Hematopoietic multipotent progenitor cell treated with erythropoietin and hydrocortisone succinate and interleukin-3 and kit ligand, for 8 days (in vitro differentiated cells): ENCODE measurements at places on chromosomes 2 and 18.

DNA sequence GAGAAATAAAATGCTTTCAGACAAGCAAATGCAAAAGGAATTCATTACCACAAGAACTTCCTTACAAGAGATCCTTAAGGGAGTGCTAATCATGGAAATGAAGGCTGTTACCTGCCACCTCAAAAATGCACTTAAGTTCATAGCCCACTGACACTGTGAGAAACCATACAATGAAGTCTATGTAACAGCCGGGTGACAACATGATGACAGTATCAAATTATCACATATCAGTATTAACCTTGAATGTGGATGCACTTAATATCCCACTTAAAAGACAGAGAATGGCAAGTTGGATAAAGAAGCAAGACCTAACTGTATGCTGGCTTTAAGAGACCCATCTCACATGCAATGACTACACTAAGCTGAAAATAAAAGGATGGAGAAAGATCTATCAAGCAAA, 403.4 kb upstream of the MC4R start:
- DNase-seq = no peak

DNA sequence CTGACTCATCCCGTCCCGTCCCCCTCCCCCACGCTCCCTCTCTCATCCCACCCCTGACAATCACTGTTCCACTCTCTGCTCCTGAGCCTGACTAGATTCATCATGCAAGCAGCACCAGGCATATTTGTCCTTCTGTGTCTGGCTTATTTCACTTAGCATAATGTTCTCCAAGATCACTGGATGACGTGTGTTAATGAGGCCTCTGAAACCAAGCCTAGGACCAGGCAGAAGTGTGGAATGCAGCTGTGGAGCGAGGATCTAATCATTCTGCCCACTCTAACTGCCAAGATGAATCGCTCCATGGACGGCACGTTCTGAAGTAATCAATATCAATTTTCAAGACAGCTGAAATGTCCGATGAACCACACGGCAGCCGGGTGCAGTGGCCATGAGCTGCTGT, 122.4 kb upstream of the ZNF236 start:
- no peak for DNase-seq

DNA sequence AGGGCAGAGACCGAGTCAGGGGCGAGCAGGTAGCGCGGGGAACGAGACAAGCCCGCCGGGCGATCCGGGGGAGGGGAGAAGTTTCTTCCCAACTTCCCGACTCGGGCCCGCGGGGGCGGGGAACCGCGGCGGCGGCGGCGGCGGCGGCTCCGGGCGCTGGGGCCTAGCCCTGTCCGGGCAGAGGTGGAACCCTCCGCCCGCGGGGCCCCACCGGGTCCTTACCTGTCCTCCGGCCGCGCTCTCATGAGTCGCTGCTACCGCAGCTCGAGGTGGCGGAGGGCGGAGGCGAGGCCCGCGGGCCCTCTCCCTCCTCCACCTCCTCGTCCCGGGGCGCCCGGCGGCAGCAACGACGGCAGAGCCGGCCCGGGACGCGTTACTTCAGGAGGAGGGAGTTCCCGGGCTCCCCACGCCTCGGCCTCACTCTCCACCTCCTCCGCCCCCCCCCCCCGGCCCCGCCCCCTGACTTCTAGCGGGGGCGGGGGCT, at the start of gene YES1:
YES1 (minus strand) TSS at position 351 of the 484 bp plus-strand sequence. CDS start 55,415 bp downstream, outside the sequence.
- peak; percentile 21 for DNase-seq

- no peak for DNase-seq
These were observed 19.5 kb downstream of the ARHGAP15 start for GRCh38 chr2:143148757-143149156.

GRCh38 chr2:182826064-182826463, 40.4 kb downstream of the FRZB start:
- no peak for DNase-seq

DNA sequence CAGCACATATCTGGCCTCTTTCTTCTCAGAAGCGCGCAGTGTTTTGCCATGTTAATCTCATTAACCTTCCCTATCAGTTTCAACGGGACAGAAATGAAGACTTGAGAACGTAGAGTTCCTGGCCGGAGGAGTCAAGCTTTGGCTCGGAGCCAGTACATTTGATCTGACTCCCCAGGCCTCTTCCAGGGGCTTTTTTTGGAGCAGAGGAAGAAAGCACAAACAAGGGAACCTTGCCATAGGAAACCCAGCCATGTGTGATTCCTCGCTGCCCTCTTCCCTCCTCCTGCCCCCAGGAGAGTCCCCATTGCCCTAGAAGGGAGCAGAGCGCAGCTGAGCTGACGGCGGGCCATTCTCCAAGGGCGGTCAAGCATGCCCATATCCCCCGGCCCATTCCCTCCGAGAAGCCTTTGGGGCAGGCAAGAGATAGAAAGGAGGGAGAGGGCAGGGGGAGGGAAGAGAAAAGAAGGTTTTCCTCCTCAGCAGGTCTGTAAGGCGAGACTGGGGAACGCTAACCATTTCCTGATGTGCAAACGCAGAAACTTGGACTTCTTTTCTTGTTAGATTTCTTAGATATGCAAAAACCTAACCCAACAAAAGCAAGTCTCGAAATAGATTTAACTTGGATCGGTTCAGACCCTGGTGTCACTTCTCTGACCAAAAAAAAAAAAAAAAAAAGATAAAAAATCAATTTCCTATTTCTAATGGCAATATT, 63.7 kb upstream of the POU3F3 start:
- DNase-seq = no peak

DNA sequence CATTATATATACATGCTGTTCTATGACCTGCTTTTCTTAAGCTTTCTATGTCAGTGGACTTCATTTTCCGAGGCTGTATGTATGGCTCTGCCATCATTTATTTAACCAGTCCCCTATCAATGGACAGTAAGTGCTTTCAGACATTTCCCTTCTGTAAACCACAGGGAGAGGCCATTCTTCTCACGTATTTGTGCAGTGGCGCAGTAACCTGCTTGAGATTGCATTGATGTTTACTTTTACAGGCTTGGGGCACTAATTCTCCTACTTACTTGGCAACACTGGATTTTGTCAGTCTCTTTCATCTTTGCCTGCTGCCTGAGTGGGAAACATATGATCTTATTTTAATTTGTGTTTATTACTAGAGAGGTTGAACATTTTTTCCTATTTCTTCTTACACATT, 52.1 kb downstream of the BOLA3 start:
- DNase-seq = no peak

DNA sequence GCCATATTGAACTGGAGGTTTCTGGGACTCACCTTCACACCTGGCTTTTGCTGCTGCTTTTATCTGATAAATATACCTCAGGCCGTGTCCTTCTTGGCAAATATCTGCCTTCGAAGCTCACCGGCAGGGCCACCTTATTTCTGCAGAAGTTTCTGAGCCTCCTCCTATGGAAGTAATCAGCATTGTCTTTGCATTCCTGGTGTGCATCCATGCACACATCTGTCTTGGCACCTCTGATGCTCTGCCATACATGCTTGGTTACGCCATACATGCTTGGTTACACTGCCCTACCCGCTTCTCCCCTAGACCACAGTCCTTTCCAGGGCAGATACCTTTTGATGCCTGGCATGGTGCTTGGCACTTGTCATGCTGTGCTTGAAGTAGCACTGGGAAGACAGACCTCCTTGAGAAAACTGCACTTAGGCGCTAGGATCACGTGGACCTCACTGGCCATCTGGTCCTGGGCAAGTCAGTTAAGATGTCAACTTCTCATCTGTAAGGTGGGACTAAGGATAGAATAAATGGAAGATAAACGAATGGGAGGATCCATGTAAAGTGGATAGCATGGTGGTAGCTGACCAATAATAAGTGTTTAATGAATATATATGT, 66.8 kb downstream of the ZNF236 start:
- DNase-seq = no peak

DNA sequence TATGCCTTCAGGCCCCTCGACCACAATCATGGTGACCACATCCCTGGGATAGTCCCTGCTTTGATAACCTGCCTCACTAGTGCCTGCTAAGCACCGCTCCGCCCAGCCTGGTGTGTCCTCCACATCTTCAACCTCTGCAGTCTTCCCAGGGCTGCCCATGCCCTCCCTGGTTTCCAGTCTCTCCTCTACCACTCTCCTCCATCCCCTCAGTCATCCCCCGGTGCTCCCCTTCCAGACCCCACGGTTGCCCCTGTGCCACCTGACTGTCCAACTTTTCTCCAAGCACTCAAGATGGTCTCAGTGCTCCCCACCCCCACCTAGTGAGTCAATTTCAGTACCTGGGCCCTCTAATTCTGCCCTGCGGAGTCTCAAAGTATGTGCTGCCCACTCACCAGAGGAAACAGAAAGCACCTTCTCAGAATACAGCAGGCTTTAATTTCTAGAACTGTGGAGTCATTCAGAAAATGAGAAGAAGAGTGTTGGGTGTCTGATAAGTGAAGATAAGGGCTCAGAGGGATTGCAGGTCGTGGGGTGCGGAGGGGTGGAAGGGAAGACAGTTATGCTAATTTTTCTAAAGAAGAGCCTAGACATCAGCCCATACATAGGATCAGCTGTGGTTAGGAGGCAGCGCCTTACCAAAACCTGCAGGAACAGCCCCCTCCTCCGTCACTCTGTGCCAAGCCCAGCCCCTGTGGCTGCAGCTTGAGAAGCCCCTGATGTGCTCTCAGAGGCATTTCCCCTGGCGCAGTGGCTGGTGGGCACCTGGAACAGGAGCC, 53.6 kb upstream of the CAB39 start:
- DNase-seq = peak; percentile 99
